GM10248 (cell line): ENCODE measurements at places on chromosomes 4 and X.
A peak's percentile ranks its signal among the peaks of the same experiment; 100 is the strongest.

DNA sequence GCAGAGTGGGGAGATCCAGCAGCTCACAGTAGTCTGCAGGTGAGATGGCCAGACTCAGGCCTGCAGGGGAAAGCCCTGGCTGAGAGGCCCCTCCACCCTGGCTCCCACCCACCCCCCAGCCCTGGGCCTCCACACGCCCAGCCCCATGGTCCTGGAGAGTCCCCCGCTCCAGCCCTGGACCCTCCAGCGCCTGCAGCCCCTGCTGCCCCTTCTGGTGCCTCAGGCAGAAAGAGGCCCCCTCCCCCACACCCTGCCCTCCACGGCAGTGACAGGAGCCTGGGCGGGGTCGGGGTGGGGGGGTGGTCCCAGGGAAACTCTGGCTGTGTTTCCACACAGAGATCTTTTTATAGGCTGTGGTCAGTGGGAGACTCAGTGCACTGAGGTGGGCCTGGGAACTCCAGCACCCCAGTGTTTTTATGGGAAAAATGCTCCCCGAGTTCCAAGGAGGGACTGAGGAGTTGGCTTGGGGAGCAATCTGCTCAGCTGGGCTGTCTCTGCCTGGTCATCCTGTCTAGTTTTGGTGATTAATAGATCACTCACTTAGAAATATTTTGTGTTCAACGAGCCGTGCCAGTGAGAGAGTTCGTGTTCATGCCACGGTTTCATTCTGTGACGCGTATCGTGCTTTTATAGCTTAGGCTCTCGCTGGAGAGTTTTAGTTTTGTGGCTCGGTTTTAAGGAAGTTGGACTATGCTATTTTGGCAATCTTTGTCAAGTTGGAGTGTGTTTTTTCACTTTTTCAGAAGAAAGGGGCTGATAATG lies 53.1 kb upstream of the HGFAC start:
- DNase-seq = peak; percentile 79

DNA sequence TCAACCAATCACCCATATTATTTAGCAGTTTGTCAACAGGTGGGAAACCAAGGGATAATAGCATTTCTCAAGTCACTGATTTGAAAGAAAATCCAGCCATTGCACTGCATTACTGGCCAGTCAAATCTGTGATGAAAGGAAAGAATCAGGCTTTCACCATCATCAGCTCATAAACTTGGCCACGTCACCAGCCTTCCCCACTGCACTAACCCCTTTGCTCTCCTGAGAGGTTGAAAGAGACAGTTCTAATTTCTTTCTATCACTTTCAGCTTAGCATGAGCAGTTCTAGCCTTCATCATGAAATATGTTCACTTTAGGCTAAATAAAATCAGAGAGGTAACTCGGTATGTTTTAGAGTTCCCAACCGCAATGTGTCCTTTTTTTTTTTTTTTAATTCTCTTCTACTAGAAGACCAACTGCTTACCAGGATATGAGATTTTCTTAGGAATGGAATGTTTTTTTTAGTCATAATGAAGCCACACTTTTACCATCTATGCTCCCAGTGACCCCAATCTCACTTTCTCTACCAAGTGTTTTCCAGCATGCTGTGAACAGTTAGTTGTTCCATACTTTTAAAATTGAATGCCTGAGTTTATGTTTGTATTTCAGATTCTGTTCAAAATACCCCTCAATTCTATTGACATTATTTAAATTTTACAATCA lies 55.7 kb upstream of the SLC7A11 start:
- no peak for DNase-seq

DNA sequence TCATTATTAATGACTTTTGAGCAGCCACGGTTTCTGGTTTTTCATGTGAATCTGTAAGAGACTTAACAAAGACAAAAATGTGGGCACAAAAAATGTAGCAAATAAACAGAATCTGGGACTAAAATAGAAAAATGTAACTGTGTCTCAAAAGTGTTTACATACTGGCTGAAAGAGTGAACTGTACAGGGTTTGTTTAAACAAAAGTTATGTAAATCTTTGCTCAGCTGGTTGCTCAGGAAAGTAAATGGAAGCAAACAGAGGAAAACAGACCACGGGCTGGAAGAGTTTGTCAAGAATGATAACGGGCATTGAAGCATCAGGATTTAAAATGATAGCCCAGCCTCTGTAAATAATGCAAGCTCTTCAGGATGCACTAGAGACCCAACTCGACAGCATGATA lies 921.8 kb upstream of the FTHL17 start:
- no peak for DNase-seq

DNA sequence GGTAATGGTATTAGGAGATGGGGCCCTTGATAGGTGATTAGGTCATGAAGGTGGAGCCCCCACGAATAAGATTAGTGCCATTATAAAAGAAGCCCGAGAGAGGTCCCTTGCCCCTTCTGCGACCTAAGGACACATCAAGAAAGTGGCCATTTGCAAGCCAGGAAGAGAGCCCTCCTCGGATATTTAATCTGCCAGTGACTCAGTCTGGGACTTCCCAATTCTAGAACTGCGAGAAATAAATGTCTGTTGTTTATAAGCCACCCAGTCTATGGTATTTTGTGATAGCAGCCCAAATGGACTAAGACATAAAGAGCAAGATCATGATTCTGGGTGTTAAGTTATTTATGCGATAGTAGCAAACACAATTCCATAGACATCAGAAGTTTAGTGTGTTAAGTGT lies 192.2 kb downstream of the LDB2 start:
- no peak for DNase-seq

DNA sequence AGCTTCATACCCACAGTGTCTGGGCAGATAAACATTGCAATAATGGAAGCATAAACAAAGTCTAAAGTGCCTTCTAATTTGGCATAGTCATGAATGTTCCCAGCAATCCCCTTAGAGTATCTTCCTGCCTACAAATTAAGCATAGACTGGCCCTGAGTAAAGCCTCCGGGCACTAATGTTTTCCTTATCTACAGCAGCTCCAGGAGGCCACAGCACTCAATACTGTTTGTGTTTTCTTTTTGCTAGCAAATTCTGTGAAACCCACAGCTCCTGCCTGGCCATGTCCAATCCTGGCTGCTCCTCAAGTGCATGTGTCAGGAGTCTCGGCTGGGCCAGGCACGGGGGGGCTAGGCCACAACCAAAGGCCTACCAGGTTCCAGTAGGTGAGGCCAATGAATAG lies 102.7 kb upstream of the TBC1D9 start:
- no peak for DNase-seq

DNA sequence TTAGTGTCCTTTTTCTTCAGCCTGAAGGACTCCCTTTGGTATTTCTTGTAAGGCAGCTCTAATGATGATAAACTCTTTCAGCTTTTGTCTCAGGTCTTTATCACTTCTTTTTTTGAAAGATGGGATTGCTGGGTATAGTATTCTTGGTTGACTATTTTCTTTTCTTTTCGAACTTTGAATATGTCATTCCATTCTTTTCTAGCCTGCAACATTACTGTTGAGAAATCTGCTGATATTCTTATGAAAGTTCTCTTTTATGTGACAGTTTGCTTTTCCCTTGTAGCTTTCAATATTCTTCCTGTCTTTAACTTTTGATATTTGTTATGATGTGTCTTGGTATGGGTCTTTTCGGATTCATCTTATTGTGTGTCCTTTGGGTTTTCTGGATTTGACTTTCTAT lies 107.6 kb upstream of the SRD5A3 start:
- no peak for DNase-seq

DNA sequence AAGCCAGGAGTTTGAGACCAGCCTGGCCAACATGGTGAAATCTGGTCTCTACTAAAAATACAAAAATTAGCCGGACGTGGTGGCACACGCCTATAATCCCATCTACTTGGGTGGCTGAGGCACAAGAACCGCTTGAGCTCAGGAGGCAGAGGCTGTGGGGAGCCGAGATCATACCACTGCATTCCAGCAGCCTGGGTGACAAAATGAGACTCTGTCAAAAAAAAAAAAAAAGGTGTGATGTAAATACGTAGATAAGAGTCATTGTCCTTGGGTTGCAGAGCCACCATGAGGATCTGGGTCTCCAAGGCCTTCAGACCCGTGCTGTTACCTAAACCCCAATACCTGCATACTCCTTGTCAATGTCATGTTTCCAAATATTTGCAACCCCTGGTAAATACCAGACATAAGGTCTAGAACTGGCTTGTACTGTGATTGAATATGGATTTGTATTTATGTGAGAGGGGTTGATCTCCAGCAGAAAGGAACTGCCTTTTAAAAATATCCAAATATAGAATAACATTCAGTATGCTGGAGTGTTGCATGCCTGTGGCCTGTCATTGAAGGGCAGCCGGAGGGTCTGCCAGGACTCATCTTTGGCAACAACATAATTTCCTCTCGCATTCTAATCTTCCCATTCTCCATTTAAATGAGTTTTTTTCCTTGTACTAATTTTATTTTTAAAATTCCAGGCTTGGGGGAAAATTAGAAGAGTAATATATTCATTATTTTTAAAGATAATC lies 40.4 kb downstream of the ATXN3L start:
- DNase-seq = no peak

GRCh38 chr4:14100349-14100748 lies 472.8 kb upstream of the BOD1L1 start:
- DNase-seq = no peak

DNA sequence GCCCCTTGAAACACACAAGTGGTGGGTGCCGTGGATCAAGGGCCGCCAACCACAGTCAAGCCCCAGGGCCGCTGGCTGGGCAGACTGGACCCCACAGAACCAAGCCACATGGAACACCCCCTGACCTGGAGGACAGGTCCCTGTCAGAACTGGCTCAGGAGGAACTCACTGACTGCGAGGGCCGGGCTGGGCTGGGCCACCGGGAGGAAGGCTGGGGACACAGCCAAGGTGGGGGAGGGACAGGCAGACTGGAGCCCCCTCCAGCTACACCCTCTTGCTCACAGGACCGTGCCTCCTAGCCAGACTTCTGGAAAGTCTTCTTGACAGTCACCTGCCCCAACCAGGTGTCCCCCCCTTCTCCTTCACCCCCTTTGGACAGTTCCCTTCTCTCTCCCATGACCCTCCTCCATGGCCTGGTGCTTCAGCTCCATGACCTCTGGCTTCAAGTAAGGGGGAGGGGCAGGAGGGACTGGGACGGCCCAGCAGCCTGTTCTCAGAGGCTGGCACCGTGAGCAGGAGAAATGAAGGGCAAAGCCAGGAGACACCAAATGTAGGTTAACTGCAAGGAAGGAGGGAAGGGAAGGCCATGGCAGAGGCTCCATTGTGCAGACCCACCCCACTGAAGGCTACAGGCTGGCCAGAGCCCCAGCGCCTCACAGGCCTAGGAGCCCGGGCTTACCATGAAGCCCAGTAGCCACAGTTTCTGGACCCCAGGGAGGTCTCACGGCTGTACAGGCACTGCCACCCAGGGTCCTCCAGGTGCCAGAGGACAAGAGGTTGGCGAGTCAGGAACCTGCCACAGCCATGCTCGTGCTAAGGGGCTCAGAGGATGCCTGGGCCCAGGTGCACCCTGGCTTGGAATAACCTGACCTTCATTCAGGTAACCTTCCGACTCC lies 22.6 kb upstream of the DUSP9 start:
- DNase-seq = no peak

GRCh38 chr4:1768367-1769034 lies 24.6 kb upstream of the FGFR3 start:
- DNase-seq = no peak

GRCh38 chrX:1026263-1027015 lies 186.0 kb downstream of the CRLF2 start:
- no peak for DNase-seq

- no peak for DNase-seq
Measured at GRCh38 chr4:151692443-151692782, 68.4 kb downstream of the GATB start.

DNA sequence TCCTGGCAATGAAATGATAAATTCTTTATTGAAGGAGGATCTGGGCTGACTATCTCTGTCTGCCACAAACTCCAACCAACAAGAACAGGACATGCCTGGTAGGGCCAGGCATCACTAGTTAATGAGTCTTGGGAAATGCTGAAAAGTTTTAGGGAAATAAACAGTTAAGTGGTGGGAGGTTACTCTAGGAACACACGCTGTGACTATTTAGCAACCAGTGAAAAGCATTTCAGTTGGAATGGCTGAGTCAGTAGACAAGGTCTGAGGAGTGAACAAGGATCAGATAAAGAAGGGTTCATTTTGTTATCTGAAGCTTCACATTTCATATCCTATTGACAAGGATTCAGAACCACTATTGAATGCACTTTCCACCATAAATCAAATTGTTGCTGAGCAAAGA lies 394.9 kb upstream of the BOD1L1 start:
- DNase-seq = no peak

GRCh38 chr4:72112514-72113156 lies 80.8 kb downstream of the NPFFR2 start:
- DNase-seq = peak; percentile 18

DNA sequence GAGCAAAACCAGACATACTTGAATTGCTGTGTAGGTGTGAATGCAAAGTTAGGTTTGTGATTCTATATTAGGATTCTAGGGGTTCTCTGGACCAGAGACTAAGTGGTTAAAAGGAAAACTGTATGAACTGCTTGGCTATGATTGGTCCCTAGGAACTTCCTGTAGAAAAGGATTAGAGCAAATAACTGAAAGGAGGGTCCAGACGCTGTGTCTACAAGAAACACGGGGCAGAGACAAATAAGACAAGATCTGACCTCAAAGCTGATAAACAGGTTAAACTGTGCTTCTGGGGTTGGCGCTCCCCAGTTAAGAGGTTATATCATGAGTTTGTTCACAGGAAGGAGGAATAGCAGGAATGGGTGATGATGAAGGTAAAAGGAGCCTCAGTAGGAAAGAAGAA lies 183.6 kb downstream of the MGST2 start:
- no peak for DNase-seq

- DNase-seq = no peak
Measured at GRCh38 chr4:124484008-124484407, 228.5 kb downstream of the ANKRD50 start.

- peak; percentile 32 for DNase-seq
Measured at GRCh38 chr4:64539234-64539849, 130.1 kb upstream of the TECRL start.

DNA sequence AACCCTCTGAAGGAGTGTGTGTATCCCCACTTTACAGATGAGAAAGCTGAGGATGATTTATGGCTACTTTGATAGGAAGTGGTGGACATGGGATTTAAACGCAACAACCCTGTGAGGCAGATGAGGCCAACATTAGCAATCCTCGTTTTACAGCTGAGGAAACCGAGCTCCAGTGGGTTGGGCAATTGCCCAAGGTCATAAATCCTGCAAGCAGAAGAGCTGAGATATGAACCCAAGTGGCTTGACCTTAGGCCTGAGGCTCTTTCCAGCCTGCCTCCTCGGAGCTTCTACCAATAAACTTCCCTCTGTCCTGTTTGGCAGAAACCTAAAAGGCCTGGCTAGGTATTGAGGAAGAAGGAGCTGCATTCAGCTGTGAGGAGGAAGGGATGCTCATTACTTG lies 185.5 kb upstream of the RBPJ start:
- DNase-seq = no peak

DNA sequence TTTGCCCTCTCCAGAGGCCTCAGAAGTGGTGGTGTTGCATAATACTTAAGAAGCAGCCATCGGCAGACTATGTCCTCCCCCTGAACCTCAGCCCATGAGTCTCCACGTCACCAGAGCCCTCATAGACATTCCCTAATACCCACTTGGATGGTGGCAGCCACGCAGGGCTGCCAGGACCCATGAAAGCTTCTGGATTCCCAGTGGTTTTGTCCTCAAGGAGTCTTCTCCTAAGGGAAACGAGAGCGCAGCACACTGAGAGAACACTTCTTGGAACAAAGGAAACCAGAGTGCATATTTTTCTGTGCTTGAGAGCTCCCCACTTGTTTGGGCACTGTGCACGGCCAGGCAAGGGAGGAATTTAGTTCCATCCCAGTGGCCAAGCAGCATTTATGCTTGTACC lies 204.1 kb upstream of the DMD start:
- DNase-seq = no peak

GRCh38 chrX:66016905-66017658 lies 22.8 kb downstream of the VSIG4 start:
- no peak for DNase-seq

- DNase-seq = no peak
Measured at GRCh38 chrX:13078739-13079444, 34.5 kb upstream of the FAM9C start.
